Frontal cortex (tissue), 4 donors: ENCODE measurements at places on chromosomes 1 and 21.

- DNase-seq, result no peak
These were observed 22.0 kb upstream of the KCNC4 start for GRCh38 chr1:110188035-110188618.

DNA sequence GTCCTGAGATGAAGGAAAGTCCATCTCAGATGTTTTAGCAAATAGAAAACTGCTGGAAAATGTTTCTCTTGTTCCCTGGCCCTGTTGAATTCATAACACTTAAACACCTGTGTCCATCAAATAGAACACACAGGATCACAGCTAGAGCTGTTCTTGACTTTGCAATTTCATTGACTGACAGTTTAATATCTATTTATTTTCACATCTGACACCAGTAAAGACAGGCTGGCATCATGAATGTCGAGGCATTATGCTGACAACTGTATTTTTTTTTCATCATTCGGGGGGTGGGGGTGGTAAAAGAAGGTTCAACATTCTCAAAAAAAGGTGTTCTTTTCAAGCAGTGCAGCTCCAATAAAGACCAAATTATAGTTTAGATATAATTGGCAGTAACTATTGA, 591.2 kb upstream of the PTBP2 start:
- no peak for DNase-seq

DNA sequence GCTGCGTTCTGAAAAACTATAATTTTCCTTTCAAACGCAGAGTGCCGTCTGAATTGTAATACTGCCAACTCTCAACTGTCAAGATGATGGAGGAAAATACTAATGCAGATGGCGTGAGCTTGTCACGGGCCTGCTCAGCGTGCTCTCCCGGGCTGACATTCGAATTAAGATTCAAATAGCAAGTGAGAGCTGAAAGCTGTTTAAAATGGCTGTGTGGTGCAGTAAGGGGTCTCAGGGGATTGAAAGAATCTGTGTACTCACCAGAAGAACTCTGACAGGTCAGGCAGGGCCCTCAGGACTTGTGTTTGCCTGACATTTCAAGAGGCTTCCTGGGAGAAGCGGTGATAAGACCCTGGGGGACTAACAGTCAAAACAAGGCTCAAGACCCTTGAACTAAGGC, 33.1 kb downstream of the ZMYND12 start:
- no peak for DNase-seq

GRCh38 chr1:156281281-156281680, 1.3 kb downstream of the SMG5 start:
- no peak for DNase-seq

DNA sequence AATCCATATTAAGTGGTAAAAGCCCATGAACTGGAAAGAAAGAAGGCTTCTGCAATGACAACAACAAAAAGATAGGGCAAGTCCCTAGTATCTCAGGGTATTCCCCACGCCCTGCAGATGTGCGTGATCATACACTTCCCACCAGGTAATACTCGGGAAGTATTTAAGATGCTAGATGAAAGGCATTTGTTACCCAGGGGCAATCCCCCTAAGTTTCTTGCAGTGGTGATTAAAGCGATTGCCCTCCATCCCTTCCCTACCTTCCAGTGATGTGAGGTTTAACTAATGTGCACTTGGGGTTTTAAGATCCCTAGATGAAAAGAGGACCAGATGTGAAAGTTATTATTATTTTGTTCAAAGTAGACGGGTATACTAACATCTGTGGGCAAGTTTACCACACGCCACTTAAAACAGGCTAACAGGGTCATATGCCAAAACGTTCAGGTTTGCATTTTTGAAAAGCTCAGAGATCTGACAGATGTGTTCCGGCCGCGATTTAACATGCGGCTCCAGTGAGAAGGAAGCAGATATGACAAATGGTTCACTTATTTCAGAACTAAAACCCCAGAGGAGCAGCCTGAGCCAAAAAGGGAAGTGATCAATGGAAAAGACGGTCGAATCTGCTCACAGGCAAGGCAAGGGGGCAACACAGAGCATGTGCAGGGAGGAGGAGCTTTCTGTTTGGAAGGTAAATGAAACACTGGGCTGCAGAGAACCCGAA, 17.4 kb downstream of the TIAM1 start:
- DNase-seq, result no peak

DNA sequence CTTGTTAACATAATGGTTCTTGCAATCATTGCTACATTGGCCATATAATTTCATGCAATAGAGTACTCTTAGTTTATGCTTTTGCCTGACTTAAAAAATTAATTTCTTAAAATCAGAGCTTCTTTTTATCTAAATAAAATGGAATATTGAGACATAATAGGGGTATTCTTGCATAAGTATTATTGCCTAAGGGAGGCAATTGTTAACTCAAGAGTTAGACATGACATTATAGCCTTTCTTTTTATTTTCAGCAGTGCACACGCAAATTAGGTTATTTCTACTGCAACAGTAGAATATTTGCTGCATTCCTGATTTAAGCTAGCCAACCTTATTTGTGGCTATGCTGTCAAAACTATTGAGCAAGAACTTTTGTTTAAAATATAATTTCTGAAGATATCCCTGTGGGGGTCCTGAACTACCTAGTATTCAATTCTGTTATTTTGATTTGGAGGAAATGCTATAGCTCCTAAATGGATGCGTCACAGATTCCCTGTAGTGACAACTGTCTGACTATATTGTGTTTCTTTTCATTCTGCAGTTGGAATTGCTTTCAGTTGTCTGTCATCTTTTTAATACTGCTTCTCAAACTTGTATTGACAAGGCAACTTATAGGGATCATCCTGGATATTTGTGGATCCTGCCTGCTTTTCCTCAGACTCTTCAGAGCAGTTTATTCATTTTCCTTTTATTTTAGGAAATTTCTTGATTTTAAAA, 211.0 kb downstream of the PATJ start:
- no peak for DNase-seq

- DNase-seq, result no peak
These were observed 94.8 kb upstream of the PRMT6 start for GRCh38 chr1:106961646-106962045.

- no peak for DNase-seq
These were observed 73.5 kb upstream of the NGF start for GRCh38 chr1:115411371-115412063.

DNA sequence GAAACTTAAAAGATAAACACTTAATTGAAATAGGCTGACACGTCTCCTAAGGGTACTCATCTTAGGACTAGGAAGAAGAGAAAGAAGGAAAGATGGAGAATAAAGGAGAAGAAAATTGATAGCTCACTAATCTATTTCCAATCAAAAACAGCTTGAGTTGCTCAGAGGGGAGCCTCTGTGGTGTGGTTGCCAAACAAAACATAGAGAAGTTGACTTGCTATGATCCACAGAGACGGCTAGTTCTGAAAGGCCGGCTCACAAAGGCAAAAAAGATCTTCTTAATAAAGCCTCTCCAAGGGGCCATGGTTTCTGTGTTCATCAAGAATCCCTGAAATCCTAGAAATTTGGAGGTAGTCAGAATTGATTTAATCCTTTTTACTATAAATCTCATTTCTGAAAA, 644.1 kb downstream of the LMO4 start:
- DNase-seq, result no peak

DNA sequence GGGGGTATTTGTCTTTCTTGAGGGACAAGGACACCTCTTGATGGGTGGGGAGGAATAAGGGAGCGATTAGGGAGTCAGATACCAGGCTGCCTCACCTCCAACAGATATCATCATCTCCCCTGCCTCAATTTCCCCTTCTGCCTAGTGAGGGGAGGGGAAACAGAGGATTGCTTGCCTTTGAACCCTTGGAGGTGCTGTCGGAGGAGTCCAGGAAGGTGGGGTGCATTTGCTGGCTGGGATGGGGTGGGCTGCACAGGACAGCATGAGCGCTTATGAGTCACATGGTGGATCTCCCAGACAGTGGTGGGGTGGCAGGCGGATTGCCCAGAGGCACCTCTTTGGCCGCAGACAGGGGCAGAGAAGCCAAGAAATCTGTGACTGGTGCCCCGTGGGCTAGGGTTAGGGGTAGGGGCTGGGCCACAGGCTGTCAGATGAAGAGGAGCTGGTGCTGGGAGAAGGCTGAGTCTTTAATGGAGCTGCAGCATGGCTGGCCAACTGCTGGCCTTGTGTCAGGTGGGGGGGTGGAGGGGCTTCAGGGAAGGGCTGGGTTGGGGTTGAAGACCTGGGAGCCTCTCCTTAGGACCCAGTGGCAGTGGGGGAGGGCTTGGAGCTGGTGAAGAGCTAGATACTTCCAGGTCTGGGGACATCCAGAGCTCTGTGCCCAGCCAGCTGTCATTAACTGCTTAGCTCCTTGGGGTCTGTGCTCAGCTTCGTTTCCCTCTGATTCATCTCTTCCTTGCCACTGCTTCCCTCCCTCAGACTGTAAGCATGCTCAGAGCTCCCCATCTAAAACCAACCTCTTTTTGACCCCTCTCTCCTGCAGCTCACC, 7.0 kb upstream of the ADORA1 start:
- no peak for DNase-seq
